ENCODE measurements at places on chromosomes 1 and 21. TPM values are rescaled to one million over a fixed set of nuclear protein-coding genes. Genes with fewer than 3 reads are reported as not detected.

Gene ARHGEF16
- 0.36 TPM for total RNA-seq

Gene DIO1
- not detected for total RNA-seq

Gene S100A1
- total RNA-seq, result 25.7 TPM

Gene HMGB4
- not detected for total RNA-seq

Gene VWA5B1
- not detected for total RNA-seq

Gene ST6GALNAC5
- total RNA-seq, result not detected

Gene SPRR1A
- not detected for total RNA-seq

Gene SMCP
- not detected for total RNA-seq

Gene GFI1
- 1.0 TPM for total RNA-seq

Gene OR2L2
- 0.19 TPM for total RNA-seq

Gene MATN1
- total RNA-seq, result 0.84 TPM

Gene SPATA1
- total RNA-seq, result 7.9 TPM

Gene PPM1J
- 1.7 TPM for total RNA-seq

Gene RNF186
- not detected for total RNA-seq

Gene AJAP1
- total RNA-seq, result 0.60 TPM

Gene CTSK
- total RNA-seq, result 49.7 TPM

Gene HEATR1
- total RNA-seq, result 49.5 TPM

Gene USH2A
- not detected for total RNA-seq

Gene SOD1
- total RNA-seq, result 389 TPM

Gene SYCP1
- total RNA-seq, result not detected

Gene VCAM1
- 28.6 TPM for total RNA-seq

Gene KRTAP12-2
- total RNA-seq, result not detected

Gene KCNT2
- 20.9 TPM for total RNA-seq

Gene OR2AK2
- total RNA-seq, result not detected

Gene IL20
- 8.2 TPM for total RNA-seq

Gene FUBP1
- 73.6 TPM for total RNA-seq

Gene ACKR1
- 170 TPM for total RNA-seq

Gene FALEC
- not detected for total RNA-seq

Gene HTR1D
- total RNA-seq, result not detected

Gene ADORA3
- 19.5 TPM for total RNA-seq
